ENCODE measurements at places on chromosomes 16 and 17.

DNA sequence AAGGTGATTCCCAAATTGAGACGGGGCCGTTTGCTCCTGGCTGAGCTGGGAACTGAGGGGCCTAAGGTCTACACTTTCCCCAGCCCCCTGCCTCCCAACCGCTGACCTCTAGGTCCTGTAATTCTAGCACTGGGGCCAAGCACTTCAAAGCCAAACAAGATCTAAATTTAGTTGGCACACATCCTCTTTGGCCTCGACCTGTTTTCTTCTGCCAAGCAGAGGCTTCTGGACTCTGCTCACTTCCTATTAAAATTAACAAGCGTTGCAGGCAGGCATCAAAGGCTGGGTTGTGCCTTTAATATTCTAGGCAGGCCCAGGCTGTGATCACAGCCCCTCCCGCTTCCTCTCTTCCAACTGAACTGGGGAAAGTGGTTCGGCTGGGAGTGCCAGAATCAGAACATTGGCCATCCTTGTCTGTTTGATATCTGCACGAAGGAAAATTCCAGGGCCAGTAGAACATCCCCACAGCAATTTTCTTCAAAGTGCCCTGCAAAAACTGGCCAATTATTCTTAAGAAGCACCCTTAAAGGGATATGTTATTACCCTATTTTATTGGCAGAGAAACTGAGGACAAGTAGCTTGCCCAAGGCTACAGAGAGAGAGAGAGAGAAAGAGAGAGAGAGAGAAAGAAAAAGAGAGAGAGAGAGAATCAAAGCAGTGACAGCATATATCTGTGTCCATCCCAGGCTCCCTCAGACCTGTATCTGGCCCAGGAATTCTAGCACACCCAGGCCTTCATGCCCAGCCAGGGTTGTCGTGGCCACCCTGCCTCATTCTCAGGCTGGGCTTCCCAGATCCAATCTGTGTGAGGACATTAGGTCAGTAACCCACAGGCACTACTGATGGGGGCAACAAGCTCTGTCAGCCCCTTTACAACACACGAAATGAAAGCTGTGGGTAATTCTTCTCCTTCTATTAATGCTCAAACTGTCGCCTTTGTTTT is 12.8 kb upstream of the MT4 start:
- no peak for DNase-seq

DNA sequence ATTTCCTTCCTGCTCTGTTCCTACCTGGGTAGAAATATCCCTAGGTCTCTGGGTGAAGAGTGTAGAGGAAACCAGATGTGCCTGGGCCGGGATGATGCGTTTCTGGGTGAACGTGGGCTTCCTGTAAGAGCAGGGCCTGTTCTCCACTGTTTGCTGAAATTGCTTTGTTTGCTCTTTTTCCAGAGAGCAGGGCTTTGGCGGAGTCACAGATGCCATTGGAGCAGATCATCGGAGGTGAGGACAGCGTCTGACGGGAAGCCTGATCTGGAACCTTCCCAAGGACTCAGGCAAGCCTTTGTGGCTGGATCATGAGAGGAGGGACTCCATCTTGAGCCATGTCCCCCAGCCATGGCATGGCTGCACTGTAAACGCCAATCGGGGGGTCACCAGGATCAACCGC is 15.4 kb downstream of the DHODH start:
- no peak for DNase-seq

DNA sequence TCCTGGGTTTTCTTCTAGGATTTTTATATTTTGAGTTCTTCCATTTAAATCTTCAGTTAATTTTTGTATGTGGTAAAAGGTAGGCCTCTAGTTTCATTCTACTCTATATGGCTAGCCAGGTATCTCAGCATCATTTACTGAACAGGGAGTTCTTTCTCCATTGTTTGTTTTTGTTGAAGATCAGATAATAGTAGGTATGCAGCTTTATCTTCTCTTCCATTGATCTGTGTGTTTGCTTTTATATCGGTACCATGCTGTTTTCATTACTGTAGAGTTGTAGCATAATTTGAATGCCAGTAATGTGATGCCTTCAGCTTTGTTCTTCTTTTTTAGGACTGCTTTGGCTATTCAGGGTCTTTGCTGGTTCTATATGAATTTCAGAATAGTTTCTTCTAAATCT is 77.3 kb downstream of the USP22 start:
- no peak for DNase-seq

DNA sequence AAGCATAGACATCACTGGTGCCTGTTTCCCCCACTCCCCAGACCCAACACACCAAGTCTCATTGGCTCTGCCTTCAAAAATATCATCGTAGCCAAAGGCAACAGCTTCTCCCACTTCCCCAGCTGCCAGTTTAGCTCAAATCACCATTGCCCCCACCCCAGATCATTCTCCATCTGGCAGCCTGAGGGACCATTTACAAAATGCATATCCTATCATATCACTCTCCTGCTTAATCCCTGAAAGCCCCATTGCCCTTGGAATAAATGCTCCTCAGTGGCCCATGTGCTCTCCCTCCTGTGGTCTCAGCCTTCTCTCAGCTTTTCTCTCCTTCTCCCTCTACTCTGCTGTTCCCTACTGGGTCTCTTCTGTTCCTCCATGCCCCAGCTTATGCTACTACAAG is 68.3 kb downstream of the CACNG3 start:
- DNase-seq = no peak

GRCh38 chr17:81701288-81702071 is 1.7 kb upstream of the MRPL12 start:
- no peak for DNase-seq

DNA sequence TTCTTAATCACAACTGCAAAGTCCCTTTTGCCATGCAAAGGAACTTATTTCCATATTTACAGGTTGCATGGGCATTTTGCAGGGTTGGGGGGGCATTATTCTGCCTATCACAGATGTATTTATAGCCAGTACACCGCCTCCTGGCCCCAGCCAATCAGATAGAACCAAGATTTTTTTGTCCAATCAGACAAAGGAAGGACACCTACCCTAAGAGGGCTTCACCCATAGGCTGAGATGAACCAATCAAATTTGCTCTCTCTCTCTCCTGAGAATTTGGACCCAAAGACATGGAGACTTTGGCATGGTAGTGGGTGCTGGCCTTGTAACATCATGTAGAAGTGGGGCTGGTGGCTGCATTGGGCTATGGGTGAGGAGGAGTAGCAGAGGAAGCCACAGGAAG is 3.9 kb upstream of the KCNG4 start:
- DNase-seq = no peak

DNA sequence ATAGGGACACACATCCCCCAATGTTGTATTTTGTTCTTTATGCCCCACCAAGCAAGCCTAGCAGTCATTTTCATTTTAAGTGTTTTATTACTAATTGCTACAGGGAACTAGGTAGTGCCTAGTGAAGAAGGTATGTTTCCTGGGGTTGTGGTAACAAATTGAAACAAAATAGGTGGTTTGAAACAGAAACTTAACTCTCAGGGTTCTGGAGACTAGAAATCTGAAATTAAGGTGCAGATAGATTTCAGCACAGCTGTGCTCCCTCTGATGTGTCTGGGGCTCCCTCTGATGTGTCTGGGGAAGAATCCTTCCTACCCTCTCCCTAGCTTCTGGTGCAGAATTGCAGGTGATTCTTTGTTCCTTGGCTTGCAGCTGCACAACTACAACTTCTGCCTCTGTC is 390.1 kb downstream of the ZFHX3 start:
- no peak for DNase-seq

Data from activated CD8-positive, alpha-beta memory T cell treated with anti-CD3 and anti-CD28 coated beads for 48 hours (primary cell).